ENCODE measurements at places on chromosomes 1 and 21.

DNA sequence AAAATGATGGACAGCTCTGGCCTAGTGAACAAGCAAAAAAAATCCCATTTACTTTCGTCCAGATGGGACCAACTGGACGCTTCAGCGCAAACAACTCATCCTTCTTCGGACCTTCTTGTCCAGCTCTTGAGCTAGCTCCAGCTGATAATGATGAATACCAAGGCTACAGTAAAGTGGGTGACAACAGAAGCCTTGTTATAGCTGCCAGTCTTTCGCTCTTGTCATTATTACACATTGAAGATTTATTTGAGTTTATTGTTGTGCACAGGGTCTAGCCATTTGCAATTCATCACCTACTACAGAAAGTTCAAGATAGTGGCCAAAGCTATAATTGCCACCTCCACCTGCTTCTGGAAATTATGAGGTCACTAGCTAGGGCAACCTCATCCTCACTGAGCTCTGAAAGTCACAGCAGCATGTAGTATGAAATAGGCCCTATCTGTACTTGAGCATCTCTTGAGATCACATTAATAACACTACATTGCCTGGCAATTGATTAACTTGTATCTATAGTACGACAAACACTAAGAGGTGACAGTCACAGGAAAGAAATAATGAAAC lies 76.9 kb downstream of the GPATCH2 start:
- DNase-seq = no peak

- DNase-seq = no peak
Measured at GRCh38 chr1:6259491-6260362, 1.2 kb downstream of the GPR153 start.

GRCh38 chr1:12506281-12507280 lies 111.4 kb downstream of the DHRS3 start:
- no peak for DNase-seq

DNA sequence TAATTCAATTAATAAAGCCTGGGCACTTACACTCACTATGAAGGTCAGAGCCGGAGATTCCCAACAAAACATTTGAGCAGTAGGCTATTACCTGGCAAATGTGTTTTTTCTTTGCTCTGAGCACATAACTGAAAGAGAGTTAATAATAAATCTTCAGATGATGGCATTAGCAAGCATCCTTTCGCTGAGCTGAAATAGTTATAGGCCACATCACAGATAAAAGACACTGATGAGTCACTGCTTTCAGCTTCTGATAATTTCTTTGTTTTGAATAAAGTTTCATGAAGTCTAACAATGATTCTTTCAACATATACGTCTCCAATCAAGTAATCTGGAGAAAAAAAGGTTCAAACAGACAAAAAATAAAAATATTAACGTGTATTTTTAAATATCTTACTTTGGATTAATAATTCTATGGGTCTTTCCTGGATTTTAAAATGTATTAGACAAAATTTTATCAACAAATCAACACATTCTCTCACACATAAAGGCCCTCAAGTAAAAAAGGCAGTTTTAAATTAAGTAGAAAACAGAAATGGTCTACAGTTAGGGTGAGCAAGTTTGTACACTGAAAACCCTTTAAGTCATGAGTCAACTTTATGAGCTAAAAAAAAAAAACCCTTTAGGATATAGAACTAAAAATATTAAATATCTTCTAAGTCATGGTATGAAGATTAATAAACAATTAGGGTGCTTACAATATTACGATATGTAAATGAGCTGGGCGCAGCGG lies 33.1 kb downstream of the LTN1 start:
- DNase-seq = no peak

DNA sequence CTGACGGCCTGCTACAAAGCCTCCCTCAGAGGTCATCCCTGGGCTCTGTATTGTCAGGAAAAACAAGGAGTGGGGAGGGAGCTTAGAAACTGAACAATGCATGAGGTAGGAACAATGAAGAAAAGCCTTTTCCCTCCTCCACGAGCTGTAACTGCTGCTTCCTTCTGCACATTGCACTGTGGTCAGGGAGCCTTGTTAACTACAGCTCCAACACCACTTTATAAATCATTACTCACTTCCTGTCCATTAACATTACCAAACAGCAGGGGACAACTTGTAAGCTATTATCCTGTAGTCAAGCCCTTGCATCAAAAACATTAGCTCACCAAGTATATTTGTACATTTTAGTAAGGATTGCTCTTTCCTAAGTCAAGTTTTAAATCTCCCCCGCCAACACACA lies 336.0 kb upstream of the NR5A2 start:
- DNase-seq = no peak

DNA sequence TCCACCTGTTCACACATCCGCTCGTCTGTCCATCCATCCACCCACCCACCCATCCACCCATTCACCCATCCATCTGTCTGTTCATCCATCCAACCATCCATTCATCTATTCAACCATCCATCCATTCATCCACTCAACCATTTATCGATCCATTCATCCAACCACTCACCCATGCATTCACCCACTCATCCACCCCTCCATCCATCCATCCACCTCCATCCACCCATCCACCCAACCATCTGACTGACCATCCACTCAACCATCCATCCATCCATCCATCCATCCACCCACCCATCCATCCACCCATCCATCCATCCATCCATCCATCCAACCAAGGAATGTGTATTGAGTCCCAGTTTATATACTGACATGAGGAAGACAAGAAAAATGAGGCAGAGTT lies 73.1 kb downstream of the UMODL1 start:
- no peak for DNase-seq

GRCh38 chr1:218611916-218612585 lies 266.9 kb downstream of the TGFB2 start:
- no peak for DNase-seq

GRCh38 chr1:38608202-38608864 lies 251.2 kb downstream of the RRAGC start:
- peak; percentile 61 for DNase-seq

DNA sequence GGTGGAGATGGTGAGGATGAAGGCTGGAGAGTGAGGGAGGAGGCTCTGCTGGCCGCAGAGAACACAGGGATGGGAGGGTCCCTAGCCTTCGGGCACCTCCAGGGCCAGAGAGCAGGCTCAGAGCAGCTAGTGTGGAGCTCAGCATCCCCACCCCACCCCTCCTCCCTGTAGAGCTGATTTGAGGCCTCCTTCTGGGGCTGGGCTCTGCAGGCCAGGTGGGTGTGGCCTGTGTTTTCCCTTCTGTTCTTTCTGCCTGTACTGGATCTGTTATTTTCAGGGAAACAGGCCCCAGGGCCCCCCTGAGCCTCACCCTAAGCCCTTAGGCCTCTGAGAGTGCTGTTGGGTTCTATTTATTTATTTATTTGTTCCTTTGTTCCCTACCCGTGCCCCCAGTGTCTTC lies 44.8 kb downstream of the TMCC2 start:
- DNase-seq = no peak
